ENCODE measurements at places on chromosomes 2 and 18.
A peak's percentile ranks its signal among the peaks of the same experiment; 100 is the strongest.

DNA sequence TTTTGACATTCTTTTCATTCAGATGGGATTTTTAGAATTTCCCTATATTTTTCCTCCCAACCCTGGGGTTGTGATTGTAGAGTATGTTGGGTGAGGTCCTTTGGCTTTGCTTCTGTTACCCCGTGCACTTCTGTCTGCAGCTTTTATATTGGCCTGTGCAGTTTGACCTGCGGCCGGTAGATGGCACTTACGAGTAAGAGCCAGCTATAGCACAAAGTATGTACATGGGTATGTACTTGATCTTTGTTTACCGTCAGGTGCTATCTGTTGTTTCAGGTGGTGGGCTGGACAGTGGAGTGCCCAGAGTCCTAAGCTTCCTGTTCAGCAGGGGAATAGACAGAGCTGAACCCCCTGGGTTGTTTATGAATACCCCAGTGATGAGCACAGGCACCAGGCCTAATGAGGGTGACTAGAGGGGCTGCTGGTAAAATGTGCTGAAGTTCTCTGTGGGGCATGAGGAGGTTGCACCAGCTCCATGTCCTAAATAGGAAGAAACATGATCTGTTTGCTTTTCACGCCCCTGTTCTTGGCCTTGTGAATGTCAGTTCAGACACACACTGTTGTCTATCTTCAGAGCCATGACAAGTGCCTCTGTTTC, 58.9 kb upstream of the THUMPD2 start:
- DNase-seq = no peak

GRCh38 chr2:133571249-133571648, 3.0 kb upstream of the NCKAP5 start:
- DNase-seq = no peak

DNA sequence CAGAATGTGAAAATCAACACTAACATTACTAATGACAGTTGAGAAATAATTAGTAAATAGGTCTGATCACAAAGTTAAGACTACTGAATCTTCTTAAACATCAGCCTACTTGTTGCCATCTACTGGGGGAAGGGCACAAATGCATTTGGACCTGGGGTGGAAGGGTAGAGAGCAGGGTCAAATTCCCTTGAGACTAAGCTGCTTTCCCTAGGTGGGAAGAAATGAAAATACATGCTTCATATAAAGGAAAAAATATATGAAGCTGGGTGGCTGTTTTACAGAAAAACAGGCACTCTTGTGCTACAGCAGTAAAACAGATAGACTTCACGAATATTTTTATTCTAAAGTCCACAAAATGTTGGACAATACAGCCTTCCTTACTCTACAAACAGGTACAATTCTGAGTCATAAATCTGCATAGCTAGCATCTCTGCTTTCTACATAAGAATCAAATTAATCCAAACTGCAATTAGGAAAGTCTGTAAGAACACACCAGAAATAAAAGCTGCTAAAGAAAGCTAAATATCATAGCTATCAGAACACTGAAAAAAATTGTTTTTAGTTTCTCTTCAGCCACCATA, 10.9 kb downstream of the TRIP12 start:
- no peak for DNase-seq

DNA sequence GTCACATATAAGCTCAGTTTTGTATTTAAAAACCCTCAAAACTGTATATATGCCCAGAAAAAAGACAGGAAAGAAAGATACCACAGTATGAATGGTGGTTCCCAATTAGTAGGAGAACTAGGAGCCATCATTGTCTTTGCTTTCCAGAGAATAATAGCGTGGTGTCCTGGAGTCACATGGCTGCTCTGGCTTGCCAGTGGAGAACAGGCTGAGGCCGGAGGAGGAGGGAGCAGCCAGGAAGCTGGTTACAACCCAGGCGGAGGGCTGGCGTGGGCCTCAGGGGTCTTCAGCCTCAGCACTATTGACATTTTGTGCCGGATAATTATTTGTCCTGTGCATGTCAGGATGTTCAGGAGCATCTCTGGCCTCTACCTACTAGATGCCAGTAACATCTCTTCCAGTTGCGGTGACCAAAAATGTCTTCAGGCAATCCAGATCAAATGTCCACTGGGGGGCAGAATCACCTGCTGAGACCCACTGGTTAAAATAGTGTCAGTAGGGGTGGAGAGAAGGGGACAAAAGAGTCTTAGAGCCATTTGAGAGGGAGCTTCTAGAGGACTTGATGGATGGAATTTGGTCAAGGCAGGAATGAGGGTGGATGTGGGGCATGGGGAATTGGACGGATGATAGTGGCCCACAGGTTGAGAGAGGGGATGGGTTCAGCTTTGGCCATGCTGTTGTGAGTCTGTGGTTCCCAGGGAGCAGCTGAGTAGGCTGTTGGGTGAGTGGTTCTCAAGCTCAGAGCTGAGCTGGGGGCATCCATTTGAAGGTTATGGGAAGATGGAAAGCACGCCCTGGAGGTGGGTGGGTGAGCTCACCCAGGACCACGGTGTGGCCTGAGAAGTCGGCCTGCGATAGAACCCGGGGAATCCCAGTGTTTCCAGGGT, 144.9 kb downstream of the AGAP1 start:
- DNase-seq = peak; percentile 69

GRCh38 chr2:134630504-134631159, 88.2 kb downstream of the TMEM163 start:
- DNase-seq = no peak

DNA sequence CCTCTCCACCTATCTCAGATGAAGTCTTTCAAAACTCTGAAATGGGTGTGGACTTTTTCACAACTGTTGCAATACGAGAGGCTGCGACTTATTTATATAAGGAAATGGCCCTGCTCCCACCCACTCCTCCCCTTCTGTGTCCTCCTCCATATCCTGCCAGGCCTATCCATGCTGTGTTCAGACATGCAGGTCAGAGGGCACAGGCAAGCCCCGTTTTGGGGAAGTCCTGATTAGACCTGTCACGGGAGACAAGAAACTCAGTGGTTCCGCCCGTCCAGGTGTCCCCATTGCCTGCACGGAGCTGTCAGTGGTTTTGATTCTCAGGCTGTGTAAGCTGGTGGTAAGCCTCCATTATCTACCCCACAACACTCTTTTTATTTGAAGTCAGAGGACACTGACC, 99.6 kb upstream of the MGAT5 start:
- DNase-seq = no peak

DNA sequence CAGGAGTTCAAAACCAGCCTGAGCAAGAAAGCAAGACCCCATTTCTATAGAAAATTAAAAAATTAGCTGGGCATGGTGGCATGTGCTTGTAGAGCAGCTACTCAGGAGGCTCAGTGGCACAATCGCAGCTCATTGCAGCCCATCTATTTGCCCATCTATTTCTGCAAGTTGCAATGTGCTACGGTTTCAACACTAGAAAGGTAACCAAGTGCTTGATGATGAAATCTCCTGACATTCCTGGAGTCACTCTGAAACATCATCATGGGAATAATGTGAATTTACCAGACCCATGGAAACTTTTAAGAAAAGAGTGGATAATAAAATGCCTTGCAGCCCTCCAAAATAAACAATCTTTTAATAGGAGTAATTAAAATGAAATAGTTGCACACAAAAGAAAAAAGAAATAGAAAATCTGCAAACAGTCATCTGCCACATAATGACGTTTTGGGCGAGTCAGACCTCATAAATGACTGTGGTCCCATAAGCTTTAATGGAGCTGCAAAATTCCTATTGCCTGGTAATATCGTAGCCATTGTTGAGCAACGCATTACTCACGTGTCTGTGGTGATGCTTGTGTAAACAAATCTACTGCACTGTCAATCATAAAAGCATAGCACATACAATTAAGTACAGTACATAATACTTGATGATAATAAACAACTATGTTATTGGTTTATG, 46.6 kb upstream of the AMMECR1L start:
- DNase-seq = no peak

GRCh38 chr2:23418056-23418455, 33.1 kb downstream of the KLHL29 start:
- DNase-seq = no peak

GRCh38 chr2:203018181-203018580, 3.5 kb downstream of the NBEAL1 start:
- DNase-seq = no peak

- no peak for DNase-seq
Measured at GRCh38 chr2:227366769-227367426, 12.2 kb downstream of the TM4SF20 start.

- DNase-seq = no peak
Measured at GRCh38 chr2:20457661-20458630, 11.1 kb downstream of the RHOB start.

DNA sequence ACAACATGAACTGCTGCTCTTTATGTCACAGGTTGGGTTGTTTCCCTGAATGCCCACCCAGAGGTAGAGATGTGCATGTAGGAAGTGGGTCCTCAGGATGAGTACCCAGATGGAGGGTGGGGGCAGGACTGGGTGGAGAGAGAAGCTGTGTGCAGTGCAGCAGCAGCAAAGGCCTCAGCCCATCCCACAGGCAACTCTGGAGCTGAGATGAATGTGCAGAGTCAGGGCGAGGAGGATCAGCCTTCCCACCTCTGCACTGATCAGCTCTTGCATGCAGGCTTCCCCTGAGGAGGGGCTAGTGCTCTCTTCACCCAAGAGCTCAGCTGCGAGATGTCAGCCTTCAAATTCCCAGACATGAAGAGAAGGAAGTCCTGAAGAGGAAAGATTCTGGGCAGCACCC, 326.2 kb upstream of the RAB6C start:
- no peak for DNase-seq

DNA sequence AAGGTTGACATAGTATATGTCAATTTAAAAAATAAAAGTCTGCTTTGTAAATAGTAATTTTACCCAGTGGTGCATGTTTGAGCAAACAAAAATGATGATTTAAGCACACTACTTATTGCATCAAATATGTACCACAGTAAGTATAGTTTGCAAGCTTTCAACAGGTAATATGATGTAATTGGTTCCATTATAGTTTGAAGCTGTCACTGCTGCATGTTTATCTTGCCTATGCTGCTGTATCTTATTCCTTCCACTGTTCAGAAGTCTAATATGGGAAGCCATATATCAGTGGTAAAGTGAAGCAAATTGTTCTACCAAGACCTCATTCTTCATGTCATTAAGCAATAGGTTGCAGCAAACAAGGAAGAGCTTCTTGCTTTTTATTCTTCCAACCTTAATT, 78.6 kb upstream of the CSRNP3 start:
- DNase-seq = no peak

DNA sequence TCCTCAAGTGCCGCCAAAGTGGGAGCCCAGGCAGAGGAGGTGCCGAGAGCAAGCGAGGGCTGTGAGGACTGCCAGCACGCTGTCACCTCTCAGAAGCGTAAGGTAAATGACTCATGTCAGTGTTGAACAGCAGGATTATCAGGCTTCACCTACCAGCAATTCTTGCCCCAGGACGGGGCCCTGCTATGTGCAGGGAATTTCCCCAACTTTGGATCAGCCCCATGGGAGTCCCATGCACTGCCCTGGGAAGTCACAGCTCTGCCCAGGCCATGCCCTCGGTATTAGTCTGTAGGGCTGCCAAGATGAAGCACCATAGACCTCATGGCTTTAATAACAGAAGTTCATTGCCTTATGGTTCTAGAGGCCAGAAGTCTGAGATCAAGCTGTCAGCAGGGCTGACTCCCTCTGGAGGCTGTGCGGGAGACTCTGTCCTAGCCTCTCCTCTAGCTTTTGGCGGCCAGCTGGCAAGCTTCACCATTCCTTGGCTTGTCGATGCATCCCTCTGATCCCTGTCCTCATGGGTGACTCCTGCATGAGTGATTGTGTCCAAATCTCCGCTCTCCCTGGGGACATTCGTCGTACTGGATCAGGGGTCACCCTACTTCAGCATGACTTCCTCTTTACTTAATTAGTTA, 55.9 kb downstream of the TRPM8 start:
- no peak for DNase-seq

GRCh38 chr18:54787616-54788015, 40.7 kb upstream of the RAB27B start:
- DNase-seq = no peak

DNA sequence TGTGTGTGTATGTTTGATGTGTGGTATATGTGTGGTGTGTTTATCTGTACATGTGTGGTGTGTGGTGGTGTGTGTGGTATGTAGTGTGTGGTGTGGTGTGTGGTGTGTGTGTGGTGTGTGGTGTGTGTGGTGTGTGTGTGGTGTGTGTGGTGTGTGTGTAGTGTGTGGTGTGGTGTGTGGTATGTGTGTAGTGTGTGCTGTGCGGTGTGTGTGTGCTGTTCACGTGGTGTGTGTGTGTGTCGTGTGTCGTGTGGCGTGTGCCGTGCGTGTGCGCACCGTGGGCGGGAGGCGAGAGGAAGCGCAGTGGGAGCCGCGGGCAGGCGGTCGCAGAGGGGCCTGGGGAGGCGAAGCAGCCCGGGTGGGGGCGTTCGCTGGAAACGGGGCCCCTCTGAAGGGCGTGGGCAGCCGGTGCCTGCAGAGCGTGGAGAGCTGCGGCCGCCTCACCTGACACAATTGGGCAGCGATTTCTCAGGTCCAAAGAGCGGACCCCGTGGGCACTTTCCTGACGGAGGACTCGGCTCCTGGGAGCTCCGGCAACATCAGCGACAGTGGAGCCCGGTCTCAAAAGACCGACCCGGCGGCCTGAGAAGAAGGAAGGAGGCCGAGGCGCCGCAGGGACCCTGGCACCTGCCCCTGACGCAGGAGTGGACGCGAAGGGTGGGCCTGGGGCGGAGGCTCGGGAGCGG, 741.1 kb upstream of the SALL3 start:
- no peak for DNase-seq

GRCh38 chr2:64144057-64145013, at the start of gene PELI1:
PELI1 (minus strand) TSS chr2:64144420; CDS start chr2:64108310, 36,110 bp downstream.
- peak; percentile 99 for DNase-seq

DNA sequence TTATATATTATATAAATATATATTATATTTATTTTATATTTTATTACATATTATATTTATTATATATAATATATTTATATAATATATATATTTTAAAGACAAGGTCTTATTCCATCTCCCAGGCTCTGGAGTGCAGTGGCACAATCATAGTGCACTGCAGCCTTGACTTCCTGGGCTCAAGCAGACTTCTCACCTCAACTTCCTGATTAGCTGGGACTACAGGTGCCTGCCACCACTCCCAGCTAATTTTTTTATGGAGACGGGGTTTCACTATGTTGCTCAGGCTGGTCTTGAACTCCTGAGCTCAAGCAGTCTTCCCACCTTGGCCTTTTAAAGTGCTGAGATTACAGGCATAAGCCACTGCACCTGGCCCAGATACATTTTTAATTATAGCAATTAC, 110.0 kb downstream of the PHLPP1 start:
- DNase-seq = no peak

- no peak for DNase-seq
Measured at GRCh38 chr2:163591461-163591860, 144.3 kb downstream of the FIGN start.

DNA sequence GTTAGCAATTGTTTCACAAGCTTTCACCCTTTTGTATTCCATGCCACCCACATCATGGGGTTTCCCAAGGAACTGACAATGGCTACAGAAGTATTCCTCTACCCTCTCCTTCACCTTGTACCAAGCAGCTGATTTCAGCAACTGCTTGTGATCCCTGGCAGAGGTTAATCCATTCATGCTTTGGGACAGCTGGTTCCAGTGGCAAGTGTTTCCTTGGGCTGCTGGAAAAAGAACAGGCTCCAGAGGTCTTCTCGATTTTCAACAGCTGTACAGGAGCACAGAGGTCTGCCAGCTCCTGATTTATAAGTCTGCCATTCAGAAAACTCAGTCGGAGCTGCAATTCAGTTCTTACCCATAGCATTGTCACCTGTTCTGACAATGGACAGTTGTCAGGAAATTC, 239.2 kb upstream of the CWC22 start:
- no peak for DNase-seq

- no peak for DNase-seq
Measured at GRCh38 chr2:42978175-42978886, 185.9 kb upstream of the HAAO start.
